Central memory CD4-positive, alpha-beta T cell (primary cell): ENCODE measurements at places on chromosomes 12 and 14.

GRCh38 chr12:26857465-26858176 is 24.6 kb upstream of the ITPR2 start:
- no peak for DNase-seq

- DNase-seq, result no peak
Observed at GRCh38 chr14:90487031-90487430, 90.2 kb downstream of the CALM1 start.

- no peak for DNase-seq
Observed at GRCh38 chr14:53848854-53849253, 107.8 kb downstream of the BMP4 start.

- DNase-seq, result peak; percentile 36
Observed at GRCh38 chr12:46609273-46609623, 216.5 kb downstream of the SLC38A4 start.

DNA sequence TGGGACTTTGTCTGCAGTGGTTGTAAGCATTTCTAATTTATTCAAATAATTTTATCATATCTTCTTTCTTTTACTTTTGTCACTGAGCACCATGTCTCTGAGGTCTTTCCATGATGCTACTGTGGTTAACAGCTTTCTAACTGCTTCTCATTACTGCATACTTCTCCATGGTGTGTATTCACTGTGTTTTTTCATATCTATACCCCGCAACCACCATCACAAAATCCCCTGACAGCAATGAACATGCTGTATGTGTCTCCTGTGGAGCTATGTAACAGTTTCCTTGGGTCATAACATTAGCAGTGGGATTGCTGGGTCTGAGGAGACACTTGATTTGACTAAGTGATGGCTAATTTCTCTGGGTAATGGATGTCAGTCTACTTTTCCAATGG is 29.2 kb upstream of the CHST11 start:
- no peak for DNase-seq

- DNase-seq, result no peak
Observed at GRCh38 chr14:78605025-78605762, 435.0 kb downstream of the NRXN3 start.

DNA sequence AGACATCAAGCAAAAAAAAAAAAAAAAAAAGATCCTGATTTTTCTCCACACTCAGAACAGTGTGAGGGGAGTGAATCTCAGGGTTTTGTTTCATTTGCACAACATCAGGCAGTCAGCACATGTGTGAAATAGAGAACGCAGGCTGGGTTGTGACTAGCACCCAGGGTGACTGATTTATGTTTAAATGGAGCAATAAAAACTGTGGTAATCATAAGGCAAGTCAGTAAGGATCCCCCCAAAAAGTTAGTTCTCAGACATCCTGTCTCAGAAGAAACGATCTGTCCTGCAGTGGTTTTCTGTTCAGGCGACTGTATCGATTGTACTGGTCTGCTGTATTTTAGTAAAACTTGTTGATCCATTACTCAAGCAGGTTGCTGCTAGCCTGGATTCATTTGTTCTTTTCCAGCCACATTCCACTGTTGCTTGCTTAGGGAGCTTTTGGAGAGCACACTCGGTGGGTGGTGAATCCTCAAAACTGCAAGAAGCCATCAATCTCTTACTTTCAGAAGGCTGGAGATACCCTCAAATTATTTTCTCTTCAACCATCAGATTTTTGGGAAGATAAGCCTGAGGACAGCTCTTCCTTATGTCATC is 107.1 kb downstream of the DACT1 start:
- no peak for DNase-seq

DNA sequence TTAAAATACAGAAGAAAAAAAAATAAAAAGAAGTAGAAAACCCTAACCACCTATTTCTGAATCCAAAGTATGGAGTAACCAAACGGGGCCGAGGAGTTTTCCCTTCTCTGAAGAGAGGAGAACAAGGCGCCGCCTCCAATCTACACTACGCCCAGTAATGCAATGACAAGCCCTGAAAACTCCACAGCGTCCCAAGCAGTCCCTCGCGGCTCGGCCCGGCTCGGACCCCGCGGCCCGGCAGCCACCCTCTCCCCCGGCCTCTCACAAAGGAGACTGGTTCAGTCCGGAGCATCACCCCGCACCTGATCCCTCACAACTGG is 371 bp downstream of the CHD8 start:
- DNase-seq, result no peak

DNA sequence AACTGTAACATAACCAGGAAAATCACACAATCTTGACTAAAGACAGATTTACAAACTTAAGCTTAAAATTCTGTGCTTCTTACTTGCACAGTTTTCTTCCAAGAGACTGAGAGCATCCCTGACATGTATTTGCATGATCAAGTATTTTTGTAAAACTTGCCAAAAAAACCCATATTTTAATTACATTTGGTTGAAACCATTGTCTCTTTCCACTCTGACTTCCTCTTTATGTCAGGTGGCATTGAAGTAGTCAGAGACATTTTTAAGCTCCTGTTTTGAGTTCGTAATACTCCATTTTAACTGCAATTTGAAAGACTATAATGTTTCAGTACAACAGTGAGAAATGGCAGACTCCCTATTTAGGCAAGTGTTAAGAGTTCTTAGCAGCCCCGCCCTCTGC is 103.6 kb downstream of the ATXN7L3B start:
- no peak for DNase-seq

- DNase-seq, result peak; percentile 8
Observed at GRCh38 chr12:48004053-48004941, at the start of gene COL2A1. TSS of gene COL2A1 (minus strand) at chr12:48004476. CDS start at chr12:48004321, 155 bp downstream.

- no peak for DNase-seq
Observed at GRCh38 chr12:54240971-54241588, 38.8 kb downstream of the CBX5 start.

DNA sequence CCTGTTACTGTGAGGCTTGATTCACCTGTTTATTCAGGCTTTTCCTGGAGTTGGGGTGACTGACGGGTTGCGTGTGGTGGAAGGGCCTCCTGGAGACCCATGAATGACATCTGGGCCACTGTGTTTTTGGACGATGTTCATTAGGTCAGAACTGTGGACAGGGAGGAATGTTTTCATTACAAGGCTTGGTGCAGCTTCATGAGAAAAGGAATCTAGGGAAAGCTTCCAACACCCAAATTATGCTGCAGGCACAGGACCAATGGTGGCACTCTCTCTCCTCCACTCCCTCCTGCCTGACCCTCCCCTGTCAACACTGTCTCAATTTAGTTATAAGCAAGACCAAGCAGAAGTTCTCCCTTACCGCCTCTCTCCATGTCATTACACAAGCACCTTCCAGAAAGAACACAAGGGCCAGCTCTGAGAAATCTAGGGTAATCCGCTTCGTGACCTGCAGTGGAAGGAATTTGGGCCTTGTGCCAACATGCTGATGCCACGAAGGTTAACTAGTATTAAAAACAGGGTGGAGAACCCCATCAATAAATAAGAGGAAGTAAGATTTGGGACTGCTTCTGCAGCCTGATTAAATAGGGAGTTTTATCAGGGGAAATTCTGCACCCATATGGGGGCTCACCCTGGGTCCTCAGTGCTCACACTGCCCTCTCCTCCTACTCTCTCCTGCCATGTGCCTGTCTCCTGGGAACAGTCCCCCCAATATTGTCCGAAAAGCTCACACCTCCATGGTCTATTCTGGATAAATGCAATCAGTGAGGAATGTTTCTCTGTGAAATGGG is 200.3 kb downstream of the KTN1 start:
- no peak for DNase-seq

GRCh38 chr14:64324461-64324860 is 30.3 kb upstream of the ESR2 start:
- DNase-seq, result no peak
